Lower lobe of right lung (tissue), 2 donors: ENCODE measurements at places on chromosomes 3 and 15. TPM values are rescaled to one million over a fixed set of nuclear protein-coding genes. Genes with fewer than 3 reads are reported as not detected.

Gene PP2D1
- total RNA-seq: not detected

DNA sequence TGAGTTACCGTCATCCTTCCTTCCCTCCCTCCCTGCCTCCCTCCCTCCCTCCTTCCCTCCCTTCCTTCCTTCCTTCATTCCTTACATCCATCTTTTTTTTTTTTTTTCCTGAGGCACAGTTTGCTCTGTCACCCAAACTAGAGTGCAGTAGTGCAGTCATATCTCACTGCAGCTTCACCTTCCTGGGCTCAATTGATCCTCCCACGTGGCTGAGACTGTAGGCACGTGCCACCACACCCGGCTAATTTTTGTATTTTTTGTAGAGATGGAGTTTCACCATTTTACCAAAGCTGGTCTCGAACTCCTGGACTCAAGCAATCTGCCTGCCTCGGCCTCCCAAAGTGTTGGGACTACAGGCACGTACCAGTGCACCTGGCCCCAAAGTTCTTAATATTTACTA, 25.8 kb downstream of the USP3 start:
- DNase-seq: no peak
- no peak overlapping the region for H3K4me3 ChIP-seq
- no peak overlapping the region for H3K27ac ChIP-seq
- no peaks in the 10 kb centered on the region for H3K36me3 ChIP-seq
- peaks cover 56% of the 10 kb centered on the region for H3K4me1 ChIP-seq

Gene ZMYND10
- total RNA-seq: 32.8 TPM

GRCh38 chr3:98650971-98651779, 57.8 kb upstream of the CPOX start:
- no peak overlapping the region for H3K4me3 ChIP-seq
- H3K4me1 ChIP-seq: peaks cover 11% of the 10 kb centered on the region
- H3K27me3 ChIP-seq: no peaks in the 10 kb centered on the region
- no peaks in the 10 kb centered on the region for H3K36me3 ChIP-seq
- DNase-seq: no peak

DNA sequence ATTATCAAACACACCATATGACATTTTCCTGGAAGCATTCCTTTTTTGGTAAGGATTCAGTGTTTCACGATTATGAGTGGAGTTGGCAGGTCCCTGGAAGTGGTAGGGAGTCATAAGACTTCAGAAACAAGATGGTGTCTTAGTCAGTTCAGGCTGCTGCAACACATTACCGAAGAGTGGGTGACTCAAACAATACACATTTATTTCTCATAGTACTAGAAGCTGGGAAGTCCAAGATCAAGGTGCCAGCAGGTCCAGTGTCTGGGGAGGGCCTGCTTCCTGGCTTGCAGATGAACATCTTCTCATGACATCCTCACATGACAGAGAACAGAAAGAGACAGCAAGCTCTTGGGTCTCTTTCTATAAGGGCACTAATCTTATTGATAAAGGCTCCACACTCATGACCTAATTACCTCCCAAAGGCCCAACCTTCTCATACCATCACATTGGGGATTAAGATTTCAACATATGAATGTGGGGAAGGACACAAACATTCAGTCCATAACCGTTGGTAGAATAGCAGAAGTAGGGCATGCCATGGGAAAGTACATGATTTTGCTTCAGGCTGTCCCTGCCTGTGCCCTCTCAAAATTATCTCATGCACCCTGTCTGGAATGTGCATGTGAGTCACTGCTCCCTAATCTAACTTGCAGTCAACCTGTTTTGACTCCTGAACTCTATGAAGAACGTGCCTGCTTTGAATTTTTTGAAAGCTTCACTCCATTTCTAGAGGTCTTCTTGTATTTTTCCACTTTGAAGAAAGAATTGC, 72.5 kb downstream of the GTPBP8 start:
- H3K4me1 ChIP-seq: no peaks in the 10 kb centered on the region
- no peak overlapping the region for H3K27ac ChIP-seq
- DNase-seq: no peak
- no peaks in the 10 kb centered on the region for H3K36me3 ChIP-seq

- H3K36me3 ChIP-seq: no peaks in the 10 kb centered on the region
- no peak for DNase-seq
- no peak overlapping the region for H3K27ac ChIP-seq
- peaks cover 10% of the 10 kb centered on the region for H3K4me1 ChIP-seq
- H3K27me3 ChIP-seq: no peaks in the 10 kb centered on the region
Measured at GRCh38 chr15:90837094-90837493, 31.3 kb upstream of the FURIN start.
